ENCODE measurements at places on chromosomes 5 and 9. TPM values are rescaled to one million over a fixed set of nuclear protein-coding genes. Genes with fewer than 3 reads are reported as not detected.
A peak's percentile ranks its signal among the peaks of the same experiment; 100 is the strongest.

DNA sequence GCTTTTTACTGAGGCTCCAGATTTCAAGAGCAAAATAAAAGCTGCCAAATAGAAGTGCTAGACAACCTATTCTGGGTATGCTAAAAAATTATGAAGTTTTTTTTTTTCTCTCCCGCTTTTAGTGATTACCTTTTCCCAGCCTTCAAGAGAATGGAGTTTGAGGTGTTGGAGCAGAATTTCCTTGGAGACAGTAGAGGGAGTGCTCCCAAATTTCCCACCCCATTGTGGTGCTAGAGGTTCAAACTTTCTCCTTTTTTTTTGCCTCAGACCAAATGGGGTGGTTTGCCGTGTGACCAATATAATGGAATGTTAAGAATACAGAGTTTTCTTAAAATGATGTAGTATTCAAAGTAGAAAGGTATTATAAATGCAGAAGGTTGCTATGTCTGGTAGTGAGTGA lies 244.2 kb upstream of the RIOK2 start:
- H3K4me1 ChIP-seq = no peaks in the 10 kb centered on the region
- H3K4me3 ChIP-seq = no peak overlapping the region
- no peak overlapping the region for H3K27ac ChIP-seq
- no peaks in the 10 kb centered on the region for H3K27me3 ChIP-seq
- H3K36me3 ChIP-seq = no peaks in the 10 kb centered on the region

DNA sequence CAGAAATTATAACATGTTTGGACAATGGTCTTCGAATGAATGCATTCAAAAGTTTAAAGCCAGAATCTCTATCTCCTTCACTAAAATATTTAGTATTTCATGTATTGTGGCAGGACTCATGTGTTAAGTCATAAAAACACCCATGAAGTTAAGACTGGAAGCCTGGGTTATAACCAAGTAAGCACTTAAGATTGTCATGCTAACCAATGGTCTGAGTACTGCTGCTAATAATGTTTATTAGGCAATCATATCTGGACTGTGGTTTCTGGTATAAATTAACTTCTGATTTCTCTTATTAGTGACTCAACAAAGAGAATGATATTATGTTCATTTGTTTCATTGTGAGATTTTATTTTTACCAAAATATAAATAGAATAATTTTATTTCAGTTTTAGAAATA lies 297.9 kb upstream of the EDIL3 start:
- H3K27ac ChIP-seq = no peak overlapping the region
- no peaks in the 10 kb centered on the region for H3K27me3 ChIP-seq
- no peak overlapping the region for H3K4me3 ChIP-seq
- no peaks in the 10 kb centered on the region for H3K4me1 ChIP-seq

DNA sequence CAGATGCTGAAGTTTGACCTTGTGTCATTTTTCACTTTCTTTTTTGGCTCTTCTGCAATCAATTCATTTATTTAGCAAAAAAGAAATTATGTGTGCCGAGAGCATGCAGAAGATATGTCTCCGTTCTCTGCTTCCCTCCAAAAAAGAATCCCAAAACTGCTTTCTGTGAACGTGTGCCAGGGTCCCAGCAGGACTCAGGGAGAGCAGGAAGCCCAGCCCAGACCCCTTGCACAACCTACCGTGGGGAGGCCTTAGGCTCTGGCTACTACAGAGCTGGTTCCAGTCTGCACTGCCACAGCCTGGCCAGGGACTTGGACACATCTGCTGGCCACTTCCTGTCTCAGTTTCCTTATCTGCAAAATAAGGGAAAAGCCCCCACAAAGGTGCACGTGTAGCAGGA lies 2.4 kb downstream of the FGFR4 start:
- peak overlapping the region; percentile 96 for H3K4me3 ChIP-seq
- H3K27ac ChIP-seq = peak overlapping the region; percentile 90
- H3K27me3 ChIP-seq = no peaks in the 10 kb centered on the region
- peaks cover 67% of the 10 kb centered on the region for H3K36me3 ChIP-seq
- DNase-seq = no peak

- no peak overlapping the region for H3K4me3 ChIP-seq
- DNase-seq = no peak
- no peaks in the 10 kb centered on the region for H3K27me3 ChIP-seq
- no peak overlapping the region for H3K27ac ChIP-seq
- H3K4me1 ChIP-seq = peaks cover 23% of the 10 kb centered on the region
These were observed 232.1 kb downstream of the ARHGEF28 start for GRCh38 chr5:73858054-73858453.

Gene KLHL3
- 16.9 TPM for total RNA-seq

Gene ENTPD2
- total RNA-seq = 3.8 TPM

Gene DMGDH
- total RNA-seq = 1.3 TPM

All from Calu3 (cell line).